CD8-positive, alpha-beta memory T cell (primary cell): ENCODE measurements at places on chromosomes 7 and 10.

DNA sequence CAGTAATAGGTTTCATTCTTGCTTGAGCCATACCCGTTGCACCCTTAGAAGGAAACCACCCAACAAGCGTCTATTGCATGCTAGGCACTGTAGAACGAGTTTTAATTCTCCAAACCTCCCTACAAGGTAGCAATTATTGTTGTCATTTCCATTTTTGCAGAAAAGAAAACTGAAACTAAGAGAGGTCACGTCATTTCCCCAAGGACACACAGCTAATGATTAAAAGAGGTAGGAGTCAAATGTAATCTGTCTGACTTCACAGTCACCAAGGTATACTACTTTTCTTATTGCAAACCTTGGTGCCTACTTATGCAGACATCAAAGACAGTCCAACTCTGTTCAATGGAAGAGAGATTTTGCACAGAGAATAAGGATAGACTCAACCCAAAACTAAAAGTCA, 49.1 kb upstream of the C1QL3 start:
- DNase-seq = no peak

DNA sequence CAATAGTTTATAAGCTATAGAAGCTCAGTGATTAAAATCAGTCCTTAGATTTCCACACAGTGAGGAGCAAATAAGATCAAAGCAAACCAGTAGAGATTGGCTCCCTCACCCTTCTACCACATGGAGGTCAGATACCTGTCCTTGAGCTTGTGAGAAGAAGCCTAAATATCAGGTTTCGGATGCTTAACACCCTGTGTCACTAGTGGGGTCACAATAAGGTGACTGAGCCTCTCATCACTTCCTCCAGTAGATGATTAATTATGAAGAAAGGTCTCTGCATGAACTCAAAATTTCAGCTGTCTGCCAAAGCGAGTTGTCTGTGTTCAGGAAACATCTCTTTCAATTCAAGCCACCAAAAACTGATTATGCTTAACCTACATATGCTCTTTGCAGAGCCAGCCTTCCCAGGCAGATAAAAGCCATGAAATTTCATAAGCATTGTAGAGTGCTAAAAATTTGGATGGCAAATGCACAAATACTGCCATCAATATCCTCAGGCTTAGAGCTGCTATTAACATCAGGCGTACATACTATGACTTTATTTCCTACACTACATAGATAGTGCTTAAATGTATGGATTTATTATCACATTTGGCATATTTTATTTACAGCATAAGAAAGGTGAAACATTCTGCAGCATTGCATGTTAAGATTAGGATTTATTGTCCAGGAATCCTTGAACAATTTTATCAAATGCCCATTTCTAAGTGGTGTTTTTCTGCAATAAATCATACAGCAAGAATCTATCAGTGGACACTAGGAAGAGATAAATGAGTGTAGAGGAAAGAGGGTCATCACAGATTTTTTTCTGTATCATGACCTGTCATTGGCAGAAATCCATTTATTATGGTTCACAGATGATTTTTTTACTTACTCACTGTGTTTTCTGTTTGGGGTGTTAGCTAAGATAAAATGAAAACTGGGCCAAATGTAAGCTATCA, 285.1 kb upstream of the SP8 start:
- DNase-seq = no peak

- DNase-seq = no peak
Measured at GRCh38 chr10:68828833-68829232, 1.5 kb downstream of the STOX1 start.

- DNase-seq = no peak
Measured at GRCh38 chr10:58275908-58276307, 6.9 kb downstream of the CISD1 start.
